Left colon (tissue), 2 donors: ENCODE measurements at places on chromosomes 13 and 19. TPM values are rescaled to one million over a fixed set of nuclear protein-coding genes. Genes with fewer than 3 reads are reported as not detected.
A peak's percentile ranks its signal among the peaks of the same experiment; 100 is the strongest.

- no peak for DNase-seq
Observed at GRCh38 chr19:46515879-46516350, 20.2 kb upstream of the PNMA8B start.

DNA sequence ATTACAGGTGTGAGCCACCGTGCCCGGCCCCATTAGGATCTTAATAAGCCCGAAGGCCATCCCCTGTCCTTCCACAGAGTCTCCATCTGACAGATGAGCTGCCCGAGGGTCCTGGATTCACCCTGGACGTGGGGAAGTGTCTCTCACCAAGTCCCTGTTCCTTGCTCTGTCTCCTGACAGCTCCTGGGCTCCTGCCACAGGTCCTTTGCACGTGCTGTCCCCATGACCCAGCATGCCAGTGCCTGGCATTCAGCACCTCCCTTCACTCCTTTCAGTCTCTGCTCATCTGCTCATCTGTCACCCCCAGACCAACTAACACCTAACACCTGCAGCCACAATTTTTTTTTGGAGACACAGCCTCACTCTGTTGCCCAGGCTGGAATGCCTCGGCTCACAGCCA is 14.5 kb downstream of the CERS1 start:
- DNase-seq = no peak

DNA sequence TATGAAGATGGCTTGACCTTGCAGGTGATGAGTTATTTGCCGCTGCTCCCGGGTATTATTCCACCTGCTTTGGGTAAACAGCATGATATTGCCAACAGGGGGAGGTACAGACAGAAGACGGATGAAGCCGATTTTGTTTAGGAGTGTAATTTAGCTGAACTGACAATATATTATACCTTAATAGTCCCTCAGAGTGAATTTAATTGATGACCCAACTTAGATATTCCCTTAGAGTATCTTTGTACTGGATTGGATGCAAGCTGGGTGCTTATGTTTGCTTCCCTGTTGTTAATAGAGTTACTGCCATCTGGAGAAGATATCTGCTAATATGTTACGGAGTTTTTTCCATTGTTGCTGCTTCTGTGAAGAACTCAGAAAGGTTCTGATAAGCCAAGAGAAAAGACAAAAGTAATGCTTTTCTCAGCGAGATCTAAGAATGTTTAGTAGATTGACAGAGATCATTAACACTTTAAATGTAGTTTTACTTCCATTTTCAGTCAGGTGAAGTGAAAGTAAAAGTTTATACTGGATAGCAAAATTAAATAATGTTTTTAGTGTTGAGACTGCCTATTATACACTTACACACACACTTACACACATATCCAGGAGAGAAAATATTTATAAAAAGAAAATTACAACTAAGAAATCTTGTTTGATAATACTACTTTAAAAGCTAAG is 2220.8 kb upstream of the PCDH20 start:
- DNase-seq = no peak

DNA sequence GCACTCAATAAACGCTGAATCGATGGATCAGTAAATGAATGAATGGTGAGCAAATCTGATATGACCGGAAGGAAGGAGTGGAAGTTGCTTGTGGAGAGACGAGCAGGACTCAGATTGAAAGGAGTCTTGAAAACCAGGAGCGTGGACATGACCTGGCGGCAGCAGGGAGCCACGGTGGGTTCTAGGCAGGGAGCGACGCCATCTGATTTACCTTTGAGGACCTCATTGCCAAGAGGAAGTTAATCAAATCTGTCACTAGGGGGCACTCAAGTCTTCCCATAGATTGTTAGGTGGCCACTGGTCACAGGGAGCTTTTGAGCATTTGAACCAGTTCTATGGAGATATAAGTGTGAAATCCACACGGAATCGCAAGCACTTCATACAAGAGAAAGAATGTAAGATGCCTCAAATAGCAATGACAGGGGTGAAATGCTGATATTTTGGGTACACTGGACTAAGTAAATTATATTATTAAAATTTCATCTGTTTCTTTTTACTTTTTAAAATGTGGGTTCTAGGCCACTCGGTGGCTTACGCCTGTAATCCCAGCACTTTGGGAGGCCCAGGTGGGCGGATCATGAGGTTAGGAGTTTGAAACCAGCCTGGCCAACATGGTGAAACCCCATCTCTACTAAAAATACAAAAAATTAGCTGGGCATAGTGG is 9.2 kb upstream of the FBN3 start:
- DNase-seq = peak; percentile 23

GRCh38 chr13:77323858-77324257 is 3.0 kb downstream of the MYCBP2 start:
- no peak for DNase-seq

GRCh38 chr13:106696719-106697118 is 128.8 kb upstream of the ARGLU1 start:
- DNase-seq = no peak

DNA sequence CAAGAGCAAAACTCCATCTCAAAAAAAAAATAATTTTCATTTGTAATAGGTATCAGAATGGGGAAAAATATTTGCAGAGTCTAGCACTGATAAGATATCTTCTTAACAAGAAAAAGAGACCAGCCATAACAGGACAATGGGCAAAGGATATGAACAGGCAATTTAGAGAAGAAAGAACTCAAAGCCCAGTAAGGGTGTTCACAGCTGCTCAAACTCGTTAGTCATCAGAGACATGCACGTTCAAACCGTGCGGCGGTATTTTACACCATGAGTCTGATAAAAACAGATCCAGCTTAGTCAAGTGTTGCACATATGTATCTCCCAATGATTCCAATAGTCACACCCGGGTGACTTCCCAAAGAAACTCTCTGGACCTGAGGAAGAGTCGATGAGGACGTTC is 13.7 kb upstream of the NCCRP1 start:
- no peak for DNase-seq

- no peak for DNase-seq
Observed at GRCh38 chr13:33859691-33860303, 41.8 kb downstream of the RFC3 start.

DNA sequence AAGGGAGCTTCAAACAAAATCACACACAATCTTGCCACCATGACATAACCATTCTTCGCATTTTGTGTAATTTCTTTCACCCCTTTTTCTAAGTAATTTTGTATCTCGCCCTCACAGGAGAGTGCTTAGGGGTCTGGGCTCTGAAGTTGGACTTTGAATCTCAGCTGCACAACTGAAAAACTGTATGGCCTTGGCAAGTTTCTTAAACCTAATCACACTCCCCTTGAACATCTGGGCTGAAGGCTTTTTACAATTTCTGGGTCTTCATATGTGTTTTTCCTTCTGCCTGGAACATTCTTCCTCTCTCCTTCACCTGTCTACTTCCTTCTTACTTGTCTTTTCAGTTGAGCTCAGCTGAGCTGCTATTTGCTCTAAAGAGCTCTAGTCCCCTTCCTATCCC is 24.3 kb upstream of the CPB2 start:
- DNase-seq = no peak

DNA sequence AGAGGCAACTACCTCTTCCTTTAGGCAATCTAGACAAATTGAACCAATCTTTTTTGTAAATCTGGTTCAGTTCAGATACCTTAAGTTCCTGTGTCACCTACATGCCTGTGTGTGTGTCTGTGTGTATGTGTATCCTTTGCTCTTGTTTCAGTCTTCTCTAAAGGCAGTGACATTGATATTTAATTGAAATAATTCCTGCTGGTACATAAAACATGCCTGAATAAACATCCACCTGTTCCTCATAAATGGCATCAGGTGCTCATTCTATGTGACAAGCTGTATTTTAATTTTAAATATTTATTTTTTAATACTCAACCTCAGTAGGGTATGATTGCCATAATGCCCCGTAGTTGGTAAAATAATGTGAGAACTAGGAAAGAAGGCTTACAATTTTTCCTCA is 1606.4 kb upstream of the PRR20A start:
- no peak for DNase-seq

DNA sequence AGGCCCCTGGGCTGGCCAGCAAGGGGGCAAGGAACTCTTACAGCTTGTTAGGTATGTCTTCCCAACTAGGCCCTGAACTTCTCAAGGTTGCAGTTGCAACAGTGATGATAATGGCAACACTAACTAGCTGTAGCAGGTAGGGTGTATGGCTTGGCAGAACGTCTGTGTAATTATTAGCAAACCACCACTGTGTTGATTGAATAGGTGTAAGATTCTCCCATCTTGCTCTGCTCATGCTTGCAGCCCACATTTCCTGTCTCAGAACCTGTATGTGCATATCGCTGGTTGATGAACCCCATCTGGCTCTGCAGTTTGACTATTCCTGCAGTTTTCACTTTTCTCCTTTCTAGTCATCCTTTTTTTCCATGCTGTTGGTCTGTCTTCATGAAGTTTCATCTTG is 178.8 kb downstream of the KATNAL1 start:
- DNase-seq = no peak

- no peak for DNase-seq
Observed at GRCh38 chr19:12730064-12730463, 4.4 kb downstream of the TRIR start.

GRCh38 chr13:51003642-51004041 is 94.1 kb downstream of the RNASEH2B start:
- no peak for DNase-seq

DNA sequence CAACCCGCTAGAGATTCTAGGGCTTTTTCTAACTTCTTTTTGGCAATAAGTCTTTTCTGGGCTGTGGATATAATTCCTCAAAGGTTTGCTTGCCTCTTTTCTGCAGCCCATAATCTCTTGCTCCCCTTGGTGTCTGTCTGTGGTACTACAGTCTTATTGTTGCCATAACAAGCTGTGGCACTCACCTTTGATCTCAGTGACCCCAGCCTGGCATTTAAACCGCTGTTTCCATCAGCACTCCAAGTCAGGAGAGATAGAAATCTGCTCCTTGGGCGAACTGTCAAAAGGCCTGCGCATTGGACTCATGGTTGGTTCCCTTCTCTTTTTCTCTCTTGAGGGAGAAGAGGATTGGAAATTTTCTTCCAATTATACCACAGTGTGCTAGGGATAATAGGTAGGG is 14.5 kb upstream of the MPHOSPH8 start:
- no peak for DNase-seq

GRCh38 chr13:33158816-33159215 is 126.7 kb downstream of the STARD13 start:
- no peak for DNase-seq

GRCh38 chr13:102688306-102688973 is 6.4 kb downstream of the METTL21C start:
- no peak for DNase-seq

- DNase-seq = no peak
Observed at GRCh38 chr13:104327211-104327610, 1261.0 kb upstream of the SLC10A2 start.

DNA sequence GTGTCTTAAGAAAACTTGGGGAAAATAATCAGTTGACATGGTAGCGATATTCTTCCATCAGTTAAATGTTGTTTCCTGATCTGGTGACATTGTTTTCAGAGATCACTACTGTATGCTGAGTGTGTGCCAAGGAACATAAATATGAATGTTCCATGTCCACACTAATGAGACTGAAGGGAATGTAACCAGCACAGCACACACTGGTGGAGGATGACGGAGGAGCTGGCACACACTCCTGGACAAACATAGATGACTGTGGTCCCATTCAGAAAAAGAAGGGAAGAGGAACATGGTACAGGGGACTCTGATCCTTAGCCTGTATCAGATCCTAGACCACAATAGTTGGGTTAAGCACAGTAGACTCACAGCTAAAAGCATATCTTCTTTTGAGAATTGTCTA is 574.8 kb downstream of the MYO16 start:
- no peak for DNase-seq

- no peak for DNase-seq
Observed at GRCh38 chr19:50311723-50312635, 17.2 kb downstream of the KCNC3 start.

GRCh38 chr19:12996406-12997094 is 1.3 kb downstream of the NFIX start:
- DNase-seq = peak; percentile 47

- no peak for DNase-seq
Observed at GRCh38 chr13:30418717-30419459, 3.4 kb upstream of the UBE2L5 start.

ERCC5 gene
- 66.1 TPM for total RNA-seq

ZBTB32 gene
- total RNA-seq = 0.15 TPM

POGLUT2 gene
- total RNA-seq = 0.79 TPM

SIGLEC7 gene
- total RNA-seq = 1.1 TPM

EXOC3L2 gene
- total RNA-seq = 1.4 TPM

CEACAM3 gene
- 1.2 TPM for total RNA-seq

ERICH6B gene
- total RNA-seq = not detected

TEX101 gene
- total RNA-seq = 0.27 TPM

ZNF99 gene
- not detected for total RNA-seq

DHDH gene
- not detected for total RNA-seq

CD33 gene
- 2.9 TPM for total RNA-seq

SYNGR4 gene
- not detected for total RNA-seq

MAB21L1 gene
- total RNA-seq = 0.09 TPM

ZNF749 gene
- total RNA-seq = 8.3 TPM
